ENCODE measurements at places on chromosomes 12 and 14.

DNA sequence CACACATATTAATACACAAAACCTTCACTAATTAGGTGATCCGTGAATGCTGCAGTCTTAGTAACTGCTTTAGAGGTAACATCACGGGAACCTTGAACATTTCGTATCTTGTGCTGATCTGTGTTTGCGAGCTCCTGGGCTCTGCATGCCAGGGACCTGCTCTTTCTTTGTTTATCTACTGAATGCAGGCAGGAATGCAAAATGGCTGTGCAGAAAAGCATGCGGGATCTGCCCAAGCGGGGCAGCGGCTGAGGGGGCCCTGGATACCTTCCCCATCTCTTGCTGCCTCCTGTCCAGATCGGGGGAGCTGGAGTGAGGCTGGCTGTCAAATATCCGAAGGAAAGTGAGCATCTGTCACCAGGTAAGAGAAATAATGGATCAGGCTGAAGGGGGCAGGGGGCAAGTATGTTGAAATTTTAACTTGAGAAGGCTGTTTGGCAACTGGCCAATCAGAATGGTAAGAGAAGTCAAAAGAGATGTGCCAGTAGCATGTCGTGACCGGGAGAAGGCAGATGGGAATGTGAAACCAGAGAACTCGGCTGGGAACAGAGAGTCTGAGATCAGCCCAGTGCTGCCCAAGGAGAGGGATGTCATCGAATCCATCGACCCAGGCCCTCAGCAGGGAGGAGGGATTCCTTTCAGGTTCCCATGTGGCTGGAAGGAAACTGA is 191.4 kb downstream of the TTC7B start:
- DNase-seq: no peak

GRCh38 chr12:69998922-69999321 is 173.9 kb downstream of the MYRFL start:
- DNase-seq: no peak

DNA sequence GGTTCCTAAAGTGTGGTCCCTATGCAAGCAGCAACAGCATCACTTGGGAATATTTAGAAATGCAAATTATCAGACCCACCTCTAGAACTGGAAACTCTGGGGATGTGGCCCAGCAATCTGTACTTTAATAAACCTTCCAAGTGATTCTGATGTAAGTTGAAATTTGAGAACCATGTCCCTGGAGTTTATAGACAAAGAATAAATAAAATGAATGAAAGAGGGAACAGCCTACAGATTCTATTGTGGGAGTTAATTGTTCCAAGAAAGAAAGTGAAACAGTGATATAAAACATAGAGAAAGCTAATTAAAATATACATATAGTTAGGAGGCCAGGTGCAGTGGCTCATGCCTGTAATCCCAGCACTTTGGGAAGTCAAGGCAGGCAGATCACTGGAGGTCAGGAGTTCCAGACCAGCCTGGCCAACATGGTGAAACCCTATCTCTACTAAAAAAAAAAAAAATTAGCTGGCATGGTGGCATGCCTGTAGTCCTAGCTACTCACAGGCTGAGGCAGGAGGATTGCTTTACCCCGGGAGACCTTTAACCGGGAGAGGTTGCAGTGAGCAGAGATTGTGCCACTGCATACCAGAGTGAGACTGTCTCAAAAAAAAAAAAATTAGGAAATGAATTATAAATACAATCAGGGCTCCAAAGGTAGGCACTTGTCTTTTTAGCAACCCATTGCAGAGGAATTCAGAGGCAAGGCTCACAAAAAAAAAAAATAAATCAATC is 507.5 kb downstream of the NAV3 start:
- no peak for DNase-seq

DNA sequence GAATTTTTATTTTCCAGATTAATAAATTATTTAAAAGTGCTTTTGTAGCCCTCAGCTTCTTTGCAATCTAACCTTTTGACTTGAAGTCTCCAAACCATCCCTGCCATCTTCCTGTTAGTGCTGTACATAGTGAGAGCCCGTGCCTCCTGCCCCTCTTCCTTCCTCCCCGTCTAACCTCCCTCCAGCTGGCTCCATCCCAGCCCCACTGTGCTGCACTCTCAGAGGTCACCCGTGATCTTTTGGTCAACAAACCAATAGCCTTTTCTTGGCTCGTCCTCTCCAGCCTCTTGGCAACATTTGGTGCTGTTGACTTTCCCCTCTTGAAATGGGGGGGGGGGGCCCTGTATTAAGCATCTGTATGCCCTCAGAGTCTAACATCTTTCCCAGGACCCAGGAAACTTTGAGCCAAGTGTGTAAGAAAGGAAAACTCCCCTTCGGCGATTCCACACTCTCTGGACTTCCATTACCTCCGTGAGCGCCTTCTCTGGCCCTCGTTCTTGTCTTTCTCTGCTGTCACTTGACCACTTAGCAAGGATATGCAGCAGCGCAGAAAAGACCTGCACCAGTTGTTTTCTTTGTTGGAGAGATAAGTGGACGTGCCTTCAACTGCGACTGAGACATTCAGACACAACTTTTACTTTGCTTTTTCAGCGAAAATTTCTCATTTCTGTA is 44.1 kb downstream of the FBXW8 start:
- DNase-seq: no peak

- DNase-seq: no peak
These were observed 59.4 kb upstream of the GZMB start for GRCh38 chr14:24693353-24693737.

- no peak for DNase-seq
These were observed 98.8 kb downstream of the DICER1 start for GRCh38 chr14:95058491-95058890.

- no peak for DNase-seq
These were observed 42.0 kb upstream of the ETV6 start for GRCh38 chr12:11607313-11608081.

- peak; percentile 55 for DNase-seq
These were observed 4.2 kb downstream of the NOC4L start for GRCh38 chr12:132148368-132149045.

GRCh38 chr12:81541121-81541520 is 218.0 kb downstream of the PPFIA2 start:
- DNase-seq: no peak

GRCh38 chr14:43901911-43902673 is 605.0 kb downstream of the FSCB start:
- DNase-seq: no peak

DNA sequence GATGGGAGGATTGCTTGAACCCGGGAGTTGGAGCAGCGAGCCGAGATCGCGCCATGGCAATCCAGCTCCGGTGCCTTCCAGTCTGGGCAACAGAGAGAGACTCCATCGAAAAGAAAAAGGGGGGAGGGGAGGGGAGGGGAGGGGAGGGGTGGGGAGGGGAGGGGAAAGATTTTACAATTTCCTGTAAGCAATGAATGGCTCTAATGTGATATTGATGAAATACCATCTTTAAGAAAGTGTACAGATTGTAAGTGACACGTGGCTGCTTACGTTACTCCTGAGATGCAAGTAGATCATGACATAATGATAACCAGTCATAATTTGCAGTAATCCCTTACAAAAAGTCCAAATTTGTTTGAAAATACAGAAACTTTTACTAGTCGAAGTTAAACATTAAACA is 1.4 kb downstream of the SLC25A21 start:
- no peak for DNase-seq

DNA sequence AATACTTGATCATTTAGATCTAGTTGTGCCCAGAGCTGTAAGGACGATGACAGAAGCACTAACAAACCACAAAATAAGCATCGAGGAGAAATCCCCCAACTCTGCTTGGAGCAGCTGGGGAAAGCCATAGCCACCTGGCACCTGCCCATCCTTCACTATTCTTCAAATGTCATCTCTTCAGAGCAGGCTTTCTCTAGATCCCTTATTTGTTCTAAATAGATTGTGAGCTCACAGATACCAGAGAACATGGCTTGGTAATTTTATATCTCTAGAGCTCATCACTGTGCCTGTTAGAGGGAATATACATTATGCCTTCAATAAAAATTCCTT is 50.9 kb downstream of the GRIP1 start:
- DNase-seq: no peak

- peak; percentile 35 for DNase-seq
These were observed 172.8 kb upstream of the DCN start for GRCh38 chr12:91355150-91356006.

- DNase-seq: no peak
These were observed 123.9 kb downstream of the PRMT8 start for GRCh38 chr12:3614806-3615466.

DNA sequence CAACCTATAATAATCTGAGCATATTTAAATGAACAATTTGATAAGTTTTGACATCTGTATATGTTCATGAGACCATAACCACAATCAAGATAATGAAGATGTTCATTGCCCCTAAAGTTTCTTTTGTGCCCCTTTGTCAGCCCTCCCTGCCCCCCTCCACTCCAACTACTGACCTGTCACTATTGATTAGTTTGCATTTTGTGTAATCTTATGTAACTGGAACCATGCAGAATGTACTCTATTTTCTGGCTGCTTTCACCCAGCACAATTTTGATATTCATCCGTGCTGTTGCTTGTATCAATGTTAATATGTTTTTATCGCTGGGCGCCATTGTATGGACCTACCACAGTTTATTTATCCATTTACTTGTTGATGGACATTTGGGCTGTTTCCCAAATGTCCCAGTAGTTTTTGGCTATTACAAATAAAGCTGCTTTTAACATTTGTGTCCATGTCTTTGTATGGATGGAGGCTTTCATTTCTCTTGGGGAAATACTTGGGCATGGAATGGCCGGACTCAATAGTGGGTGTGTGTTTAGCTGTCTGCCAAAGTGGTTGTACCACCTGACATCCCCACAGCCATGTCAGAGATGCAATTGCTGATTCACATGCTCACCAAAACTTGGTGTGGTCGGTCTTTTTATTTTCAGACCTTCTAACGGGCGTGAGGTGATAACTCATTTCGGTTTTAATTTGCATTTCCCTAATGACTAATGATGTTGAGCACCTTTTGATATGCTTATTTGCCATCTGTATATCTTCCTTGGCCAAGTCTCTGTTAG is 38.9 kb downstream of the EML1 start:
- DNase-seq: no peak

DNA sequence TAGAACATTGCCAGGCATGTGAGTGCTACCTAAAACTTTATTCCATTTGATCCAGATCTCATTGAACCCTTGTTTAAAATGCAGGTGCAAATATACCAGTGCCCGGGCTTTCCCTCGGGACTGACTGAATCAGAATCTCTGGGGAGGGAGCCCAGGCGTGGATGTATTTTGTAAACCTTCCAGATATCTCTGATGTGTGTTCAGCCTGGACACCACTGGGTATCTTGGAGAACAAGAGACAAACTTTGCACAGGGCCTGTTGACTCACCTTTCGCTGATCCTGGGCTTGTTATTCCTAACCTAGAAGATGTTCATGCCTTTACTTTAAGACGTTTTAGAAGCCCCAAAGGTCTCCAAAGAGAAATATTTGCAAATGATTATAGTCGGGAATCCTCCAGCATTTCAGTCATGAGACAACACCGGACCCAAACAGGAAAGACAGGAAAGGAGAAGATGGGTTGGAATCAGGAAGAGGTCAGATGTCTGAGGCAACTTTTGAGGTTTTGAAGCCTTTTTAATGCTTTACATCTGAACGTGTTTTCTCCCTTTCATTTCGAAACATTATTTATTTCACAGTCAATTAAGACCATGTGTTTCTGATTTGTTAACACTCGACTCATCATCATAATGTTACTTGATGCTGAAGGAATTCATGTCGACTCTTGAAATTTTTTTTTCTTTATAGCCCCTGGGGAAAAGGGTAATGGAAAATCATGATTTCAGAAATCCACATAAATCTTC is 118.6 kb downstream of the PLXNC1 start:
- no peak for DNase-seq

GRCh38 chr12:4107436-4107878 is 166.1 kb upstream of the CCND2 start:
- peak; percentile 63 for DNase-seq

- DNase-seq: no peak
These were observed 184.9 kb upstream of the FLRT2 start for GRCh38 chr14:85344847-85345570.

- no peak for DNase-seq
These were observed 62.6 kb downstream of the PDZRN4 start for GRCh38 chr12:41250748-41251147.

DNA sequence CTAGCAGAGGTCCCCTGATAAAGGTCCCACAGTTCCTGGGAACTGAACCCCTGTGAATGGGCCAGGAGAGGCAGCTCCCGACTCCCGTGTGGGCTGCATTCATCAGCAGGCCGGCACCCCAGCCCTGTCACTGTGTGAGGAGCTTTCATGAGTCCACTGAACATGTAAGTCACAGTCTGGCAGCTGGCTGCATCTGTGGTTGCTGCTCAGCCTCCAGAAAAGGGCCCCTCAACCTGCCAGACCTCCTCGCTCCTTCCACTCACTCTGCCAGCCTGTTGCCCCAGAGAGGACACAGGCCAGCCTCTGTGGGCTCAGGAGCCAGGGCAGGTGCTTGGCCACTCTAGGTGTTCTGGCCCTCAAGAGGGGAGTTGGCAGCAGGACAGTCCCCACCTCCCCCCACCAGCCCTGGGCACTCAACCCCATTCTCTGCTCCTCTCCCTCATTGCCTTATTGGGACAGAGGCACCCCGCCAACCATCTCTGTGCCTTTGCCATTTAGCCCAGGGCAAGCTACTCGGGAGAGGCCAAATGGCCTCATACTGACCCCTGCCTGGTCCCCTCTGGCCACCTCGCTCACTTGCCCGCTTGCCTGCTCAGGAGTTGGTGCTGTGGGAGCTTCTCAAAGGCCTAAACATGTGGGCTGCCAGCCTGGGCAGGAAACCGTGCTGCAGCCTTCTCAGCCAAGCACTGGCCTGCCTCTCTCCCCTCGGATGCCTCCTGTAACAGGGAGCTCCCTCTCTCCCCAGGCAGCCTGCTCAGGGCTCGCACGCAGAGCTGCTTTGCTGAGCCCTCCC is 1.9 kb downstream of the RTL1 start:
- no peak for DNase-seq

DNA sequence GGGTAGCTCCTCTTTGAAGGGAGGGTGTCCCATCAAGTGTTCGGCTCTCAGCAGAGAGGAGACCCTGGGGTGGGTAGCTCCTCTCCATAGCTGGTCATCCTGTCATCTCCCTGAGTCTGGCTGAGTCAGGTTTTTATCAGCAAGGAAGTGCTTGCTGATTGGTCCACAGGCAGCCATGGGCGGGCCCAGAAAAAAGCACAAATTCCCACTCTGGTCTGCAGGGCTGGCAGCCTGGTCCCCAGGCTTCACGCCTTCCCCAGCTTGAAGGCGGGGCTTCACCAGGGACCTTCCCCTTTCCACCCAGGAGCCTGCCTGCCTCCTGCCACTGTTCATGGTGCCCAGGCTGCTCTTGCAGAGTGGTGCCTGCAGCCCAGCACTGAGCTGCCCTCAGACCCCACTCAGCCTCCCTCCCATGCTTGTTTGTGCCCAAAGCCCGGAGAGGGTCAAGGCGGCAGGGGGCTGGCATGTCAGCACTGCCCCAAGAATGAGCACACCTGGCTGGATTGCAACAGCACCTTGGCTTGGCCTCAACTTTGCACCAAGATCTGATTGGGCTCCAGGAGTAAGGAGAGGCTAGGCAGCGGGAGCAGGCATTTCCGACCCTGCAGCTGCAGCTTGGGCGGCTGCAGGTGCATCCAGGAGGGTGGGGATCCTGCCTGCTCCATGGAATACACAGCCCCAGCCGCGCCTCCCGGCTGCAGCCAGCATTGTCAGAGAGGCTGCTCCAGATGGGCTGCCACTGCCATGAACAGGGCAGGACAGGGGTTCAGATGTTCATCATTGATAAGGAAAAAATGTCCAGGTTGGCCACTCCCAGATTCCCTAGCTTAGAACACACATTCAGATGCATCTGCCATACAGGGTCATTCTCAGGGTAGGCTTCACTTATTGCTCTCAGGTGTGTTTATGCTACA is 22.0 kb upstream of the WDR89 start:
- no peak for DNase-seq
